Renal cortex interstitium (tissue), 15 donors: ENCODE measurements at places on chromosomes 11 and 22. TPM values are rescaled to one million over a fixed set of nuclear protein-coding genes. Genes with fewer than 3 reads are reported as not detected.

HTR3A gene
- polyA plus RNA-seq: 0.22 TPM

F2 gene
- 0.40 TPM for polyA plus RNA-seq

DNA sequence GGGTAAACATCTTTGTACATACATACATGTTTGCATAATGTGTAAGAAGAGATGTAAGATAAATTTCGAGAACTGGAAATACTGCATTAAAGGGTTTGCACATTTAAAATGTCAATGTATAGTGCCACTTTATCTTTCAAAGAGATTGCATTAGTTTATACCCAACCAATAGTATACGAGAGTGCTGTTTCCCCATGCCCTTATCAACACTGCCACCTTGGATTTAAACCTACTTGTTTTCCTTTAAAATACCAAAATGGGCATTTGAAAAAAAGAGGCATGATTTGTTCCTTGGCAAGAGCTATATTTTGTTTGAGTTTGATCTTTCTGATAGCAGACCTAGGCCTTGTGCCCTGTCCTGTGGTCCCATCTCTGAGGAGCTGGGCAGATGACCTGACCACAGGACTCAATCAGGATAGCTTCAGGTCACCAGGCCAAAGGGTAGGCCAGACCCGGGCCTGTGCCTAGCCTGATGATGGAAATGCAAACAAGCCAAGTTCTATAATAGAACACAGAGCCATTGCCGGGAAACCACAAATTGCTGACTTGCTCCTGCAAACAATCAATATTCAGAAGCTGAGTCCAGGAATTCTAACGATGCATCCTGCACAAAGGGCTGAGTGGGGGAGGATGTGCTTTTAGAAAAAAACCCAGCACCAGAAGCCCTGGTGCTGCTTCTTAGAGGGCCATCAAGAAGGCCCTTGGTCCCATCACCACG, 16.9 kb upstream of the ALG8 start:
- DNase-seq: no peak

DNA sequence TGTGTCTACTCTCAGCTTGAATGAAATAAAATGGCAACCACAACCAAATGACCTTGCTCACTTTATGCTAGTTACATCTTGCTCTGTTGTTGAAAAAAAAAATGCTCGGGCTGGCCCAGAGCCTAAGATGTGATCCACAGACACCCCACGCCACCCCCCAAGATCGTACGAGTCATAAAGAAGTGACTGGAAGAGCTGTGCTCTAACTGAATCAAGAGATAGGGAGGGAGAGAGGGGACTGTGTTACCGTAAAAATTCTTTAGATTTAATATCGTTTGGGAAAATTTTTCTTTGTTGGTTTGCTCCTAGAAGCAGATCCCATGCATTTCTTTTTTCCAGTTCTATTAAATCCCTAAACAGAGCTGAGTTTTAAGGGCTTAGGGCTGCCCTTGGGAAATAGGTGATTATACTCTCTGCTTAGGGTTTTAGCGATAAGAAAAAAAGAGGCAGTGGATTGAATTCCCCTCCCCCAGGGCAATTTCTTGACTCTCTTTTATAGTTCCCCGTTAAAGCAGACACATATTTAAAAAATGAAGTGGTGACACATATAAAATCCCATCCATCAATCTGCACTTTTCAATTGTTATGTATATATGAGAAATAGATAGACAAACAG, 14.5 kb downstream of the MAML2 start:
- DNase-seq: no peak
